Spinal cord (tissue), 10 donors: ENCODE measurements at places on chromosomes 2 and 18. TPM values are rescaled to one million over a fixed set of nuclear protein-coding genes. Genes with fewer than 3 reads are reported as not detected.

The TMEM163 gene
- total RNA-seq: 13.7 TPM

The SERPINB3 gene
- total RNA-seq: not detected

The C1QL2 gene
- total RNA-seq: 0.20 TPM

The HSBP1L1 gene
- 16.6 TPM for total RNA-seq

The NR4A2 gene
- total RNA-seq: 6.4 TPM

The SULT1C4 gene
- 36.0 TPM for total RNA-seq

The TCF7L1 gene
- total RNA-seq: 3.4 TPM

The ABCB11 gene
- total RNA-seq: 0.20 TPM

The FSIP2 gene
- 4.1 TPM for total RNA-seq

The CDKL4 gene
- 3.7 TPM for total RNA-seq

The SERPINB13 gene
- not detected for total RNA-seq
